Hippocampal formation (tissue), 2 donors: ENCODE measurements at places on chromosomes 5 and 9.

GRCh38 chr5:138331449-138332368 lies at the start of gene CDC25C:
Gene CDC25C (minus strand): TSS chr5:138331804. CDS start chr5:138331180, 624 bp downstream.
- peak; percentile 95 for DNase-seq

- DNase-seq = no peak
These were observed 13.6 kb upstream of the SHB start for GRCh38 chr9:38082446-38083287.

- peak; percentile 64 for DNase-seq
These were observed 1.5 kb upstream of the RFX3 start for GRCh38 chr9:3526997-3527940.

- DNase-seq = no peak
These were observed 61.9 kb upstream of the IL7R start for GRCh38 chr5:35794684-35795375.

GRCh38 chr5:150320044-150320613 lies 17.4 kb upstream of the ARSI start:
- DNase-seq = peak; percentile 50

- no peak for DNase-seq
These were observed 1.7 kb downstream of the EPB41L4B start for GRCh38 chr9:109319017-109319625.

- DNase-seq = no peak
These were observed 20.3 kb upstream of the UNC5A start for GRCh38 chr5:176789873-176790615.

- no peak for DNase-seq
These were observed 453.3 kb downstream of the KDM4C start for GRCh38 chr9:7210854-7211637.

GRCh38 chr9:90815183-90815943 lies 13.7 kb downstream of the SYK start:
- DNase-seq = no peak

- no peak for DNase-seq
These were observed 39.4 kb upstream of the MAP1B start for GRCh38 chr5:72067682-72068470.

DNA sequence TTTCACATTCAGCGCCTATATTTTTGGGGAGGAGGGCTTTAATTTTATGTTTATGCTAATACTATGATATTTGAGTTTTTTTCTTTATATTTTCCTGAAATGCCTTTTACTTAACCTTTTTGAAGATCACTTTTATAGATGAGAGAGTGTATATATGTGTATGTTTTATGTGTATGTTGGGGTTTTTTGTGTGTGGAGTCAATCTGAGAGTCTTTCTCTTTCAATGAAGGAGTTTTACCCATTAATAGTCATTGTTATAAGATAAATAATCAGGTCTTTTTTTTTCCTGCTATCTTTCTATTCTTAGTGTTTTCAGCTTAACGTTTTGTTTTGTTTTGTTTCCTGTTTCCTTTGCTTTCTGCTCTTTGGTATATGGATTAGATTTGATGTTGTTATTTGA lies 112.2 kb downstream of the TEX10 start:
- DNase-seq = no peak

GRCh38 chr5:5318426-5319190 lies 103.9 kb upstream of the ICE1 start:
- no peak for DNase-seq

DNA sequence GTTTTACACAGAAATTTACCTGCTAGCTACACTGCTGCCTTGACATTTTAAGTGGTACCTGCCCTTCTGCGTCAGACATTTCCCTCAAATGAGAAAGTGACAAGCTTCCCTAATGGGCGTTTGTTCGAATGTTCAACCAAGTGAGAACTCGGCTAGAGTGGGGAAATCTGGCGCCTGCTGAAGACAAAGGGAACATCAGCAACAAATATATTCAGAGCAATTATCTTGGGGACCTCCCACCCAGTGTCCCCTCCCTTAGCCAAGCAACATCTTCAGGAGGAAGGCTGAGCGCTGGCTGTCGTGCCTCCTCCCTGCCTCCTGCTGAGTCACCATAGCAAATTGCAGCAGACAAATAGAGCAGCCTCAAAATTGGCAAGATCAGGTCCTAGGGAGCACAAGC lies 57.1 kb downstream of the MFAP3 start:
- no peak for DNase-seq

DNA sequence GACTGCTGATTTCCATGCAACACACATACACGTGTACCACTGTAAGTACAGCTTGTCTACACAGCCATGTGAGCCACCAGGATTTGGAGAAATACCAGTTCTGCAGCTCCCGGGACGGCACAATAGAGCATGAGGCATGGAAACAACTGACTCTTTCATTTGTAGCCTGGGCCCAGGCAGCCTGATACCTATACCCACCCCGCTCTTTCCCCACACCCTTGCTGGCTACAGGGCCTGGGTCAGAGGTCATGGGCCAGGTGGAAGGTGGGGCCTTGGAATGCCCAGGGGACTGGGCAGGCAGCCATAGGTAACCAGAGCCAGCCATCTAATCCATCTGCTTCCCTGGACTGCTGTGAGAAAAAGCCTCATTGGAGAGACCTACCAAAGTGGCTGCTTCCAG lies 39.0 kb upstream of the ZSWIM6 start:
- no peak for DNase-seq

- DNase-seq = no peak
These were observed 47.2 kb upstream of the KCNMB1 start for GRCh38 chr5:170436335-170436734.

DNA sequence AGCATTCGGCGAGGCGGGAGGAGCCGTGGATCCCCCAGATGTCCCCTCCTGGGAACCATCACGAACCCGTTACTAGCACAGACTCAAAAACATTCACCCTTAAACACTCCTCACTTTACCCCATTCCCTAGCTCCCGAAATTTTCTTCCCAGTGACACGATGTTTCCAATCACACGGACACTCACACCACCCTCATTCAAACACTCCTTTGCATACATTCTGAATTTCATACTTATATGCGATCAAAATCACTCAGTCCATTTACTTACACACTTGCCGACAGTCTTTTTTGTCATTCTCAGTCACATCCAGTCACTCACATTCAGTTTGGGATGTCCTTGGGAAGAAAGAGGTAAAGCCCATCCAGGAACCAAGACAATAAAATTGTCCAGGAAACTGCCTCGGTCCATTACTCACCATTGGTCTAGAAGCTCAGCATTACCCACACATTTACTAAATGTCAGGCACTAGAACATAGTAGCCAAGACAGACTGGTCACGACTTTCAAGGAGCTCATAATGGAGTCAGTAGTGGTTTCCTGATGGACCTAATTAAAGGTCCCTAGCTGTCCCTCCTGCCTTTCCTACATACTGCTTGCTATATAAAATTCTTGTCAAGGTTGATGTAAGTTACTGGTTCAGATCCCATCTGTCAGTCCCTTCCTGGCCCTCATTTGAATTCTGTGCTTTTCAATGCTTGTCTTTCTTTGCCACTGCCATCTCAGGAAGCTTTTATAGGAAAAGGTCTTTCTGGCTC lies 574 bp downstream of the SLC35A4 start:
- no peak for DNase-seq

GRCh38 chr9:110076894-110077725 lies 130.8 kb downstream of the C9orf152 start:
- DNase-seq = no peak

DNA sequence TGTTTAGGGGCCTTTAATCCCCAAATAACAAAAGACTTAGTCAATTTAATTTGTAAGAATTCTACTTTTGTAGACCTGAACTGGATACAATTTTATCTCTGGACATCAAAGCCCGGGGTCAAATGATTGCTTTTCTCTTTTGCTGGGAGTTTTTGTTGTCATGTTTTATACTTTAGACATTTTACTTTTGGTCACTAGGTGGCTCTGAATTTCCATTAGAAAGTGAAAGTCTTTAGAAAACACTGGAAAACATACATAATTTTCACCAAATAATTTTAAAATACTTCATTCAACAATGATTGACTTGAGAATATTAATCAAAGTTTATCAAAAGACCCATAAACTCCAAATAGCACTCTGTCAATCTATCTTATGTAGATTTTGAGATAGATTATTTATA lies 2.8 kb upstream of the PCA3 start:
- DNase-seq = peak; percentile 25

DNA sequence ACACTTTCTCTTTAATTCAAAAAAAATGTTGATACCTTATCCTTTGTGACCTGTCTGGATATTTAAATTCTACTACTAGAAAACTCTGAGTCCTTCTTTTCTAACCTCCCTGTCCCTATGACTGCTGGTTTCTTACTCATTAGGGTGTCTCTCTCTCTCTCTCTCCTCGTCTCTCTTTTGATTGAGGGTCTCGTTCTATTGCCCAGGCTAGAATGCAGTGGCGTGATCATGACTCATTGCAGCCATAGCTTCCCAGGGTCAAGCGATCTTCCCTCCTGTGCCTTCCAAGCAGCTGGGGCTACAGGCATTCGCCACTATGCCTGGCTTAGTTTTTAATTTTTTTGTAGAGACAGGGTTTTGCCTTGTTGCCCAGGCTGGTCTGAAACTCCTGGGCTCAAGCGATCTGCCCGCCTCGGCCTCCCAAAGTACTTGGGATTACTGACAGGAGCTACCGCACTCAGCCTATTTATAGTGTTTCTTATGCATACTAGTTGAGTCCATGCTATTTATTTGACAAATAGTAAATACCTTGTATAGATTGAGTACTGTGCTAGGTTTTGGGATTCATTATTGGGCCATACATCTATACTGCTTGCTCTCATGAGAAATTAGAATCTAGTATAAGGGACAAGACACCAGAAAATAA lies 61.9 kb downstream of the NSD1 start:
- no peak for DNase-seq

- DNase-seq = no peak
These were observed 79.9 kb upstream of the FBXW11 start for GRCh38 chr5:172086194-172086975.

DNA sequence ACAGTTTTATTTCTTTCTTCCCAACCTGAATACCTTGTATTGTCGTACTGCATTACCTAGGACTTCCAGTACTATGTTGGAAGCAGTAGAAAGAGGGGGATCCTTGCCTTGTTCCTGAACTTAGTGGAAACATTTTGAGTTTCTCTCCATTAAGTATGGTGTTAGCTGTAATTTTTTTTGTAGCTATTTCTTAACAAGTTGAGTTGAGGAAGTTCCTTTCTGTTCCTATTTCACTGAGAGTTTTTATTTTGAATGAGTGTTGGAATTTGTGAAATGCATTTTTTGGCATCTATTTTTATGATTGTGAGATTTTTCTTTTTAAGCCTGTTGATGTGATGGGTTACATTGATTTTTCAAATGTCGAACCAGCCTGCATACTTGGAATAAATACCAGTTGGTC lies 49.0 kb downstream of the FSD1L start:
- DNase-seq = no peak

- no peak for DNase-seq
These were observed 30.2 kb downstream of the EFCAB9 start for GRCh38 chr5:172223901-172224873.

DNA sequence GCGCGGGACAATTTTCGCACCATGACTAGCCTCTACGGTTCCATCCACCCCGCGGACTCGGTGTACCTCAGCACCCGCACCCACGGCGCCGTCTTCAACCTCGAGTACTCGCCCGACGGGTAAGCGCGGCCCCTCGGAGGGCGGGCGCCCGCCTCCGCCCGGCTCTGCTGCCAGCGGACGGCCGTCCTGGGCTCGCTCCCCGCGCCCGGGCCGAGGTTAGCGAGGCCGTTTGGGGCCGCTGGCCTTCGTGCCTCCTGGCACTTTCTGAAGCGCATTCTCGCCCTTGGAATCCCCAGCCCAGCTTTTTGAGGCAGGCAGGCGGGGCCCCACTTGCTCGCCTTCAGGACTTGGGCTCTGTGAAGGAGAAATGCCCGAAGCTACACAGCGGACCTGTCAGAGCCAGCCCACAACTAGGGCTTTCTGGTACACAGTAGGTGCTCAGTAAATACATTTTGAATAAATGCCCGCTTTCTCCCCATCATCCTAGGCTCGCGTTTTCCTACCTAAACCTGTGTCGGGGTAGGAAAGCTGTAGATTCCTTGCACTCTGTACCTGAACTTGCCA lies 772 bp downstream of the DCAF10 start:
- no peak for DNase-seq

GRCh38 chr5:55841976-55842375 lies 9.2 kb upstream of the IL31RA start:
- no peak for DNase-seq

GRCh38 chr9:90647843-90648242 lies 5.2 kb upstream of the DIRAS2 start:
- no peak for DNase-seq

- DNase-seq = no peak
These were observed 55.4 kb downstream of the SNCAIP start for GRCh38 chr5:122367456-122367855.

DNA sequence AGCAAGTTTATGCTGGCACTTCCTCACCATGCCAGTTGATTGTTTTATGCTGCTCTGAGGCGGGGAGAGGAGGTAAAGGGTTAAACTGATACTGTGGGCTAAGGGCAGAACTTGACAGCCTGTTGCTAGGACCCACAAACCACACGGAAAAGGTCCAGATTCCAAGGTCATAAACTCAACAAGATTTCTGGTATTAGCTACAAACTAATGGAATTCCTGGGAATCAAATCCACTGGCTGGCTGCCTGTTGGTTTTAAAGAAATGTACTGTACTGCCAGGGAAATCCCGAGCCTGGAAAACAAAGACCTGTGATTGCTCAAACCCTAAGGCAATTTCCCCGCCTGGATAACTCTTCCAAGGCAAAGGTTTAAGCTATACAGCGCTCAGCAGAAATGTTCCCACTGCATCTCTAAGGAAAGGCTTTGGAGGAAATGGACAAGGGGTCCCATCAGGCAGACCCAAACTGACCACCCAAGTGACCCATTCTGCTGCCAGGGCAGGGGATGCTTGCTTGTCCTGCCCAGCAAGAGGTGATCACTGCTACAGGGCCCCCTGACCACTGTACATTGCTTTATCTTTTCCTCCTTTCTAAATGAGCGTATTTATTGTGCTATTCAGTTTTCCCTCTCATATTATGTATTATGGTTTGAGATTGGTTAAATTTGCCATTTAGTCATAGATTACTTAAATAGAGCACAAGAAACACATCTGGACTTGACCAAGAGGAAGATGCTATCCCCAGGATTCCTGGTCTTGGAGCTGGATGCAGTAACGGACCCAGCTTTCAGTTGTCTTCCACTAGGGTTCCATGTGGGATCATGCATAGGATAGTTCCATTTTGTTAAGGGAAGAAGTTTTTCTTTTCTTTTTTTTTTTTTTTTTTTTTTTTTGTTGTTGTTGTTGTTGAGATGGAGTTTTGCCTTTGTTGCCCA lies 124.3 kb downstream of the SUSD1 start:
- no peak for DNase-seq

- peak; percentile 63 for DNase-seq
These were observed 47.0 kb upstream of the PLIN2 start for GRCh38 chr9:19174127-19174912.

- DNase-seq = no peak
These were observed 38.0 kb downstream of the CDO1 start for GRCh38 chr5:115778417-115778816.

GRCh38 chr9:22112870-22113821 lies 104.0 kb upstream of the CDKN2B start:
- no peak for DNase-seq
